ENCODE measurements at places on chromosomes 1 and 21. TPM values are rescaled to one million over a fixed set of nuclear protein-coding genes. Genes with fewer than 3 reads are reported as not detected.

GRCh38 chr1:46134660-46135331, 2.4 kb upstream of the PIK3R3 start:
- H3K4me1 ChIP-seq = peaks cover 16% of the 10 kb centered on the region
- no peak for DNase-seq
- no peaks in the 10 kb centered on the region for H3K36me3 ChIP-seq
- no peak overlapping the region for H3K27ac ChIP-seq

GRCh38 chr1:39085174-39085573, 59.0 kb downstream of the NDUFS5 start:
- H3K4me3 ChIP-seq = no peak overlapping the region
- no peak overlapping the region for H3K27ac ChIP-seq
- no peaks in the 10 kb centered on the region for H3K36me3 ChIP-seq
- DNase-seq = no peak

GRCh38 chr1:39657402-39657801, 14.5 kb downstream of the NT5C1A start:
- peaks cover 12% of the 10 kb centered on the region for H3K27me3 ChIP-seq
- no peak overlapping the region for H3K27ac ChIP-seq
- no peak overlapping the region for H3K4me3 ChIP-seq

GRCh38 chr1:156664767-156665411, 12.3 kb downstream of the NES start:
- H3K4me3 ChIP-seq = no peak overlapping the region
- H3K4me1 ChIP-seq = peaks cover 36% of the 10 kb centered on the region
- no peak overlapping the region for H3K27ac ChIP-seq

GRCh38 chr1:19390166-19390850, 78.2 kb downstream of the SLC66A1 start:
- DNase-seq = no peak
- H3K4me3 ChIP-seq = peak overlapping the region; percentile 85
- H3K36me3 ChIP-seq = peaks cover 12% of the 10 kb centered on the region

- H3K36me3 ChIP-seq = peaks cover 12% of the 10 kb centered on the region
- no peak overlapping the region for H3K27ac ChIP-seq
- no peak overlapping the region for H3K4me3 ChIP-seq
Measured at GRCh38 chr21:29334717-29335428, 36.2 kb downstream of the BACH1 start.

GPR3 gene
- 0.43 TPM for total RNA-seq
